Activated CD8-positive, alpha-beta T cell treated with anti-CD3 and anti-CD28 coated beads, Interleukin-2, amount 10 ng/mL, durations not matched to agents 7 days and 5 days (primary cell): ENCODE measurements at places on chromosomes 13 and 19.
A peak's percentile ranks its signal among the peaks of the same experiment; 100 is the strongest.

GRCh38 chr19:55391191-55391670 lies 5.5 kb downstream of the RPL28 start:
- no peak for DNase-seq

DNA sequence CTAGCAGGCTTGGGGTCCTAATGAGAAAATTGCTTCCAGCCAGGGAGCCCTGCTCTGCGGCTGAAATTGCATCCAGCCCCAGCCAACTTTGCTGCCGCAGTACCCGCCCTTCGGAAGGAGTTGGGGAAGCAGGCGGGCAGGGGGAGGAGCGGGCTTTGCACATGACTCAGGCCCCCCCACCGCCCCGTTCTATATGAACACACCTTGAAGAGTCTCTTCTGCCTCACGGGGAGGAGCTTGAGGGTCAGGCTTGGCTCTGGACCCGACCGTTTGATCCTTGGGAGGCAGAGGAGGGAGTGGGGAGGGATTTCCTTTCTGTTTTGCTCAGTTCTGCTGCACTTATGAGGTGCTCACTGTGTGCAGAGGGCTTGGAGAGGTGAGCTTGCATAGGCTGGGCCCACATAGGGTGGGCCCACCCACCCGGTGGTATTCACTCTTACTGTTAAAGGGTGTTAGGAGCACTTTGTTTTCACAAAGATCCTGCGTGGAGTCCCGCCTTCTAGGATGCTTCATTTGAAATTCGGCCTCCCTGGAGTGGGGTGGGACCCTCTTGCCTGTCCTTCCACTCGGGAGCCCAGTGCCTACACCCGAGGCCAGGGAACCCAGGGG lies 46.5 kb downstream of the LYL1 start:
- no peak for DNase-seq

- DNase-seq = no peak
Observed at GRCh38 chr19:32928806-32929205, 43.0 kb downstream of the CEP89 start.

GRCh38 chr13:43786472-43786765 lies 353 bp downstream of the ENOX1 start:
- DNase-seq = no peak

DNA sequence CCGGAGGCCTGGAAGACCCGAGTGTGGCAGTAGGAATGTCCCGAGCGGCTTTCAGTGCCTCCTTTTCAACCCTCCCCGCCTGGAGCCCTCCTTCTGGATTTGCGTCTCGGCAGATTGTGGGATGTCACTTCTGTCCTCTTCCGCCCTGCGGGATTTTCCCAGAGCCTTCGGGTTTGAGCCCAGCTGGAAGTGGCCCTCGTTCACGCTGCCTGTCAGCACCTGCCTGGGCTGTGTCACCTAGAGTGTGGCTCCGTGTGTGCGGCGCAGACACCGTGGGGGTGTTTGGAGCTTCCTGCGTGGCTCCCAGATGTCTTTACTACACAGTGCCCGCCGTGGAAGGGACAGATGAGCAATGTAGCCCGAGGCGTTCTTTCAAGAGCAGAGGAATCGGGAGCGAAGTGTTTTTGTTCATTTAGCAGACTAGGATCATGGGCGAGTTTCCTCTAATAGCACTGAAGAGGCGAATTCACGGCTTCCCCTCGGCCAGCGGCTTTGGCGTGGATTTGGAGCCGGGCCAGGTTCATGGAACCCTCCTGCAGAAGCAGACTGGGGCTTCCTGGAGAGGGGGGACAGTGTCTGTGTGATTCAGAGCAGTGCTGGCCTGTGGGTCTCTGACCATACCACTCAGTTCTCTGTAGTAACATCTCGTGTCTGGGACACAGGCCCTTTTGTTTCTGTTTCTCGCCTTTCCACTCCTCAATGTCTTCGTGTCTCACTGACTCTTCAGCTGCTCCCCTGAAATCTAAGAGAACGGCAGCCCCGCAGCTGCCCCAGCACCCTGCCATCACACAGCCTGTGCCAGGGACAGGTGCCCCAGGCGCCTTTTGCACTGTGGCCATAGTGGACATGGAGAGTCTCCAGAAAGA lies 68.0 kb downstream of the KDM4B start:
- DNase-seq = no peak

GRCh38 chr19:16942583-16942982 lies 53.8 kb downstream of the F2RL3 start:
- DNase-seq = no peak

DNA sequence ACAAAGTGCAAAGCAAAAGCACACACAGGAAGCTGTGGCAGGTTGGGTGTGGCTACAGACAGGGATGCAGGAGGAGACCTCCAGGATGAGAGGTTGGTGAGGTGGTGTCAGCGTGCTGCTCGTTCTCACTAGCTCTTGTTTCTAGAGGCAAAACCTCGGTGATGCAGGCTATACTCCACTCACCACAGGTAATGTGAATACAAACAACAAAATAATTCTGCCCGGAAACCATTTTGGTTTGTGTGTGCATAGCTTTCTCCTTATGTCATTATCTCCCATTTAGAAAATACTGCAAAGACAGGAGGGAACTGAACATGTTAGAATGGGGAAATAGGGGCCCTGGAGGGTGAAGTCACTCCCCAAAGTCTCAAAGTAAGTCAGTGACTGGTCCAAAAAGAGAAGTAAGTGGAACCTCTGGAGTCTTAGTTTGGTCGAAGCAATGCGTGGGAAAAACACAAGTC lies 9.4 kb downstream of the LCP1 start:
- peak; percentile 89 for DNase-seq

DNA sequence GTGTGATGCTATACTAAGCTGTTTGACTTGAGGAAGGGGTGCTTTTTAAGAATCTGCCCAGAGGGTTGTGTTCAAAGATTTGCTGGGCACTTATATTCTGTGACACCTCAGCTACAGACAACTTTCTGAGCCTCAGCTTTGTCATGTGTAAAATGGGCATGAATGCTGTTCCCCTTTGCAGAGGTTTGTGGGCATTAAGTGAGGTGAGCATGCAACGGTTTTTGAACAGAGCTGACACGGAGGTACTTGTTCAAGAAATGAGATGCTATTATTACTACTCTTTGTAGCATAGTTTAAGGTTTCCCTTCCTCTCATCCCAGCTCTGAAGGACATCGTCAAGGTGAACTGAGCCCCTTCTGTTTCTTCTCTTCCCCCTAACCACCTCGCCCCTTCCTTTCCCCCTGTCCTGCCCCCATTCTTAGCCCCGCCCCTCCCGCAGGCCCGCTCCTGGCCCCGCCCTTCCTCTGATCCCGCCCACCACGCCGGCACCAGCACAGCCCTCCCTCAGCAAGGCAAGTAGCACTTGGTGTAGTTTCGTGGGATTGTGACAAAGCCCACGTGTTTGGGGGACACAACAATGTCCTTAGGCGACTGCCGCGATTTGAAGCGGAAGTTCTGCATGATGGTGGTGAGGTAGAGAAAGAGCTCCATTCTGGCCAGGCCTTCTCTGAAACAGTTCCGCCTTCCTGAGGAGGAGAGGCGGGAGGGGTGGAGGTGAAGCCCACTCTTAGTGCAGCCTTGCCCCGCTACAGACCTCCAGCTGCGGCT lies 26.1 kb upstream of the CYP2A7 start:
- peak; percentile 64 for DNase-seq

DNA sequence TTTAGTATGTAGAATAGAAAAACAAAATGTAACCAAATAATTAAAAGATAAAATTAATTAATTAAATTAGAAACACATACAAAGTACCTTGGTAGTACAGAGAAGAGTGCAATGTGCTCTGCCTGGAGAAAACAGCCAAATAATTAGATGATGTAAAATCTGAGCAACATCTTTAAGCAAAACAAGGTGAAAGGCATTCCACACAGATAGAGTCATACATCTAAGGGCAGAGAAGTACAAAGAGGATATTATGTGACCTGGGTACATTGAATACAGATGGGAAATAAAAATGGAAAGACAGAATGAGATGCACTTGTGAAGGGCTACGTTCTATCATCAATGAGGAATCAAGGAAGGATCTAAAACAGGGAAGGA lies 25.2 kb upstream of the FNDC3A start:
- DNase-seq = no peak

GRCh38 chr13:20393273-20394168 lies 132.1 kb downstream of the CRYL1 start:
- peak; percentile 14 for DNase-seq

GRCh38 chr19:44141191-44142058 lies at the start of gene ZNF234:
Gene ZNF234 (plus strand): TSS chr19:44141554. CDS start chr19:44144633, 3,079 bp downstream.
- DNase-seq = peak; percentile 75

- DNase-seq = peak; percentile 48
Observed at GRCh38 chr19:38617283-38617763, 430 bp downstream of the MAP4K1 start.

GRCh38 chr19:7968796-7969554 lies 25.5 kb upstream of the TIMM44 start:
- no peak for DNase-seq

DNA sequence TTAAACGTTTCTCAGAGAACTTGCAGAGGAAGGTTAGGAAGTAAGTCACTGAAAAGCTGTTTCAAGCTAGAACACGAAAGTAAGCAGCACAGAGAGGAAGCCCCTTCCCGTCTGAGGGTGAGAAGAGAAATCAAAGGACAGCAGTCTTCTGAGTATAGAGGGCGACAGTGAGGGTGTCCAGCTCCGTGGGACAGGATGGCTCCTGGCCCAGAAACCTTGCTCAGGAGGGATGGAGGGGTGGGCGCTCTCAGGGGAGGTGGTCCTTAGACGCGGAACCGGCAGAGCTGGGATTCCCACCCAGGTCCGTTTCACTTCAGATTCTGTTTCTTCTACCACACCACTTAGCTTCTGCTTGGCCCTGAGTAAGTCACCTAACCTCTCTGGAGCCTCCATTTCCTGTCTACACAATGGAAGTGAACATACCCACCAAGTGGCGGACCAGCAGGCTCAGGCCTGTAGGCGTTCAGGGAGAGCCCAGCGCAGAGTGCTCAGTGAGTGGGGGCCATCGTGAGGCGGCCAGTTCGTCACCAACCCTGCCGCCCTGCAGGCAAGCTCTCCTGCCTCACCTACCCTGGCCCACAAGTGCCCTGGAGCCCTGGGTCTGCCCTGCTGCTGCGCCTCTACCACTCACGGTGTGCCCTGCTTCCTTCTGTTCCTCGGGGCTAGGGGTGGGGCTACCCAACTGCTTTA lies 5.5 kb upstream of the RSPH6A start:
- no peak for DNase-seq

GRCh38 chr19:56314018-56314380 lies 640 bp downstream of the ZSCAN5A start:
- DNase-seq = no peak

- DNase-seq = no peak
Observed at GRCh38 chr19:45346449-45346848, 5.9 kb downstream of the KLC3 start.

GRCh38 chr13:111540486-111540885 lies 220.0 kb downstream of the TEX29 start:
- no peak for DNase-seq

DNA sequence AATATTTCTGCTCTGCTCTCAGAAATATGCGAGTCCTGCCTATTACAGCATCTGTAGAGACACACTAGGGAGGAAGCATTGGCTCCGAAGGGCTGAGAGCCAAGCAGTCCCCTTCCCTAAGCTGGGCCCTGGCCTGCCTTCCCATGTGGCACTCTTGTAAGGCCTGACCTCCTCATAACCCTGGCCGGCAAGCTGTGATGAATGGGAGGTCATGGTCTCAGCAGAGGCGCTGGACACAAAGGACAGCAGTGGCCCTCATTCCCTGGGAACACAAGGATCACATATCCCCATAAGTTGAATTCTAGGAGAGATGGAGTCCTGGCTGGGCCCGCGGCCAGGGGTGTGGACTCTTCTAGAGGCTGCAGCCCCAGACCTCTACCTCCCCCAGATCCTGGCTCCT lies 483.3 kb downstream of the ZNF536 start:
- no peak for DNase-seq

DNA sequence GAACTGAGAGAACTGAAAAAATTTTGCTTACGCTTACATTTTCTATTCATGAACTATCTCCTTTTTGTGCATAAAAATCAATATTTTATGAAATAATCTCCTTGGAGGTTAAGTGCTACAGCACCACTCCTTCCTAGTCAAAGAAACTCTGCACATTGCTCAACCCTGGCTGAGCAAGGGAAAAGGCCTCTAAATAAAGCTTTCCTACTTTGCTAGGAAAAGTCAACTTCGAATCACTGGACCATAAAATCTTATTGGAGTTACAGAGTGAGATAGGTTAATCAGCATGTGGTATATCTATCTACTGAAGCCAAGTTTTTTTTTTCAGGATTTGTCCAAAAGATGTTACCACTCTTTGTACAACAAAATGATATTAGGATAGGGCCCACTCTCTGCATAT lies 57.5 kb upstream of the HMGB1 start:
- DNase-seq = no peak

- no peak for DNase-seq
Observed at GRCh38 chr19:34667349-34668076, 9.4 kb downstream of the SCGB2B2 start.

- DNase-seq = no peak
Observed at GRCh38 chr13:25242956-25243355, 44.3 kb downstream of the MTMR6 start.

DNA sequence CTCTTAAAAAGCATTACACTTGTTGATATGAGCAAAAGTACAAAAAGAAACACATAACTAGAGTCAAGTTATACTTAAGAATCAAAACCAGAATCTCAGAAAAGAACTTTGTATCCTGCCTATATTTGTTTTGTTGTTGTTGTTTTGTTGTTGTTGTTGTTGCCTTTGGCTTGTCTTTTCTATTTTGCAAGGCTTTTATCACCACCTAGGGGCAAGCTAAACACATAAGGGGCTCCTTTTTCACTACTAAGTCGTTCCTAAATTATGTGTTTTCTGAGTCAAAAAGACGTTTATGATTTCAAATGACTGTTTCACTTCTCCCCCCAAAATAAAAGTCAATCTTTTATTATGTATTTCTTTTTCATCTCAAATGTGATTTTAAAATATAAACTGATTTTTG lies 250.2 kb downstream of the RBM26 start:
- DNase-seq = no peak

DNA sequence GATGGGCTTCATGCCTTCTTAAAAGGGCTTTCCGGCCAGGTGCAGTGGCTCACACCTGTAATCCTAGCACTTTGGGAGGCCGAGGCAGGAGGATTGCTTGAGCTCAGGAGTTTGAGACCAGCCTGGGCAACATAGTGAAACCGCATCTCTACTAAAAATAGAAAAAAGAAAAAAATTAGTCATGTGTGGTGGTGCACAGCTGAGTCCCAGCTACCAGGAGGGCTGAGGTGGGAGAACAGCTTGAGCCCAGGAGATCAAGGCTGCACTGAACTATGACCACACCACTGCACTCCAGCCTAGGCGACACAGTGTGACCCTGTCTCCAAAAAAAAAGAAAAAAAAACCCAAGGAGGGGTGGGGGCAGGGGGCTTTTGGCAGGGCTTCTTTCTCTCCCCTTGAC lies 7.2 kb downstream of the CARS2 start:
- no peak for DNase-seq

- no peak for DNase-seq
Observed at GRCh38 chr19:18384775-18385174, 1.2 kb upstream of the GDF15 start.

GRCh38 chr13:102401265-102401664 lies 583 bp downstream of the FGF14 start:
- no peak for DNase-seq

DNA sequence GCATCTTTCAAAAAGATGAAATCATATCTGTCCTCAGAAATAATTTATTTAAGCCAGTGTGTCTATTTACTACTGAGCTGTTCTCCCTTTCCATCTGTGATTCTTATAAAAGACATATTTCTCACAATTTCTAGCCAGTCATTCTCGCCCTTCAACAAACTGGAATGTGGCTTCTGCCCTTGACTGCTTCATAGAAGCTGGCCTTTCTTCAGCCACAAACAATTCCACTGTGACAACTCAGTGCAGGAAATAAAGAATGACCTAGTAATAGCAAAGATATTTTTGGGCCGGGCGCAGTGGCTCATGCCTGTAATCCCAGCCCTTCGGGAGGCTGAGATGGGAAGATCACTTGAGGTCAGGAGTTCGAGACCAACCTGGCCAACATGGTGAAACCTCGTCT lies 655.5 kb downstream of the PCDH9 start:
- no peak for DNase-seq
